ENCODE measurements at places on chromosomes 6 and 20.

- no peak for DNase-seq
Observed at GRCh38 chr6:115358616-115359015, 702.1 kb downstream of the FRK start.

- no peak for DNase-seq
Observed at GRCh38 chr6:116564921-116565872, 6.1 kb upstream of the RWDD1 start.

DNA sequence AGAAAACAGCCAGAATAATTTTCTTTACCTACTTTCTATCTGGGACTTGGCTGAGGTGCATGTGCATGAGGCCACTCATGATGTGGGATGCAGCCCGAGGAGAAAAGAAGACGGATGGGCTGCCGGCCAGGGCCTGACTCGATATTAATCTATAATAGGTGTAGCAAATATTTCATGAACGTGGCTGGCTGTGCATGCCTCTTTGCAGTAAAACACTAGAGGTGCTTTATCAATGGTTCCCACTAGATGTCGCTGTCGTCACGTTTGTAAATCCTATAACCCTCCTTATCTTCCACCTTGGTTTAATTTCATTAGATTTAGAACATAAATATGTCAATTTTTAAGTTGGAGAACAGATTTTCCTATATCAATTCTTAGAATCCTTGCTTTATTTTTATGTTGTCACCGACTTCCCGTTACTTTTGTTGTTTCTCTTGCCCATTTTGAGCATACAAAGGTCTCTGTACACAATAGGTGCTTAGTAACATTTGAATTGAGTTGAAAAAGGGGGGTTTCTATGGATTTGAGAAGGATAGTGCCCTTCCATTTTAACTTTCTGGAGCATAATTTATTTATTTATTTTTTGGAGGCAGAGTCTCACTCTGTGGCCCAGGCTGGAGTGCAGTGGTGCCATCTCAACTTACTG, 19.6 kb upstream of the FERMT1 start:
- DNase-seq, result no peak

DNA sequence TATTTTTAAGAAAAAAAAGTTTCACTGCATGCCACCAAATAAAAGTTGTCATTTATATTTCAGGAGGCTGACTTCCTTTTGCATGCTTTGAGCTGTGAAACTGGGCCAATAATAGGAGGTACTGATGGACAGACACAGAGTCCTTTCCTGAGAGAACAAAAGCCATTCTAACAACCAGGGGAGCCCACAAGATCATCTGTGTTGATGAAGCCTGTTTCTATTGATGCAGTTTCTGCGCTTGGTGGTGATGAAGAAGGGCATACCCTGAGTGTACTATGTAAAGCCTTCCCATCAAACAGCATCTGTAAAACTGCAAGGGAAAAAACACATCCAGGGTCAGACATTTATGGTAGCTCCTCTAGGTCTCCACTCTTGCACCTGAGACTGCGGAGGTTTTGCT, 34.8 kb downstream of the ABHD12 start:
- no peak for DNase-seq

DNA sequence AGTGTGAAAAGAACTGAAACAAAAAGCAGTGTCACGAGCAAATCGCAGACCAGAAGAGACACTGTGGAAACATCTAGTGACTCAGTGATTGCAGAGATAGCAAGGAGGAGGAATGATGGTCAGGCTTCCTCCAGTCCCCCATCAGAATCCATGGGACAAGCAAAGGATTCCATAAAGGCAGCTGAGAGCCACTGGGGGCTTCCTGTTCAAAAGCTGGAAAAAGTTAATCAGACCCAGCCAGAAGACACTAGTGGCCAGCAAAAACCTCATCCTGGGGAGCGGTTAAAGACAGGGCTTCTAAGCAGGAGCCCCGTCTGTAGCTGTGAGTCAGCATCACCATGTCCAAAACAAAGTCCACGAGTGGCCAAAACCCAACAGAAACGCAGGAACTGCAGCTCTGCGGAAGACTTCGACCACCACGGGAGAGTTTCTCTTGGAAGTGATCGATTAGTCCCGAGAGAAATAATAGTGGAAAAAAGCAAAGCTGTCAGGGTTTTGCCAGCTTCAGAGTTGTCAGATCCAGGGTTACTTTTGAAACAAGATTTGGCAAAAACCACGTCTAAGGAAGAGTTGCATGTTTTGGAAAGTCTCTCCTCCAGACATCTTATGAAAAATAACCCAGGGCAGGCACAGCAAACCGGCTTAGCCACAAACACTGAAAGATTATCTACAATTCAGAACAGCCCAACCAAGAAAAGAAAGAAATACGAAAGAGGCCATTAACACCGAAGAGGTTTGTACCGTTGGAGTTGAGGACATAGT, 51.0 kb downstream of the JAG1 start:
- no peak for DNase-seq

- DNase-seq, result no peak
Observed at GRCh38 chr6:75815756-75816155, 66.7 kb downstream of the MYO6 start.

DNA sequence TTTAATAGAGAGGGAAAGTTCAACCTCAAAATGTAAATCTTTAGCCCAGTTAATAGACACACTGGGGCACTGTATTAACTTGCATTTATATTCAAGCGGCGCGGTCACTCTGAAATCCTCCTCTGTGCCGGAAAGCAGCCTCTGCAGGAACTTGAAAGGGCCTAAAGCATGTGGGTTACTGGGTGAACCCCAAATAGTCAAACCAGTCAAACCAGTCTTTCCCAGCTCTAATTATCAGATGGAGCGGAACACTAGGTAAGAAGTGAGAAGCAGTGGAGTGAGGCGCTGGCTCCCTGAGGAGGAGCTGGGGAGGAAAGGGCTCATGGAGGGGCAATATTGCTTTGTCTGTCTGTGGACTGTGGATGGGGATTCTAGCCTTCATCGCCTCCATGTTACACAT, 531.3 kb downstream of the QKI start:
- DNase-seq, result no peak

DNA sequence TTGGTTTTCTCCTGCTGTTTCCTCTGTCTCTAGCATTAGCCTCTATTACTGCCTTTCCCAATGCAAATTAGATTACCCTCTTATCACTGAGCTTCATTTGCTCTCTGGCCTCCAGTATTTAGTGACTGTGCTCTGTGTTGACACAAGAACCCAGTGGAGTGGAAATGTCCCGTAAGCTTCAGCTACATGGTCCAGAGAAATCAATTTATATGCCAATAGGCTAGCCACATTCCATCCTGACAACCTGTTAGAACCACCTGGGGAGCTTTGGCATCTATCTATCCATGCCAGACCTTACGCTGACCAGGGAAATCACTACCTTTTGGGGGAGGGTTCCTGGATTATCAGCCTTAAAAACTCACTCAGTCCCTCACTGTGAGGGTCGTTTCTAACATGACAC, 459.6 kb downstream of the UTRN start:
- DNase-seq, result no peak

- no peak for DNase-seq
Observed at GRCh38 chr6:30670760-30671527, 1.9 kb downstream of the DHX16 start.

- no peak for DNase-seq
Observed at GRCh38 chr6:118889163-118889562, 4.8 kb upstream of the ASF1A start.

DNA sequence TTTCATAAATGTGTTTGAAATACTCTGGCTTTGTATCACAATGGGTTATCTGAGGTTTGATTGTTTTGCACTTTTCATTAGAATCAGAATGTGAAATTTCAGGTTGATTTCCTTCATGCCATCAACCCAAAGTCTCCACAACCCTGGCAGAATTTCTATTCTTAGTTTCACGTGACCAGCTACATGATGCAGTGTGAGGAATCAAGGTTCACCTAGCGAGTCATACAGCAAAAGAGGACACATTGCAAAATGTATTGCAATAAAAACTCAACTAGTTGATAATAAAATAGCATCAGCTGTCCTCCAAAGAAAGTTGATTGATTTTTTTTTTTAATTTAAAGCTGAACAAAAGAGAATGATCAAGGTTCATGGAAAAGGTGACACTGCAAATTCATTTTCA, 2.2 kb downstream of the HAO1 start:
- no peak for DNase-seq

DNA sequence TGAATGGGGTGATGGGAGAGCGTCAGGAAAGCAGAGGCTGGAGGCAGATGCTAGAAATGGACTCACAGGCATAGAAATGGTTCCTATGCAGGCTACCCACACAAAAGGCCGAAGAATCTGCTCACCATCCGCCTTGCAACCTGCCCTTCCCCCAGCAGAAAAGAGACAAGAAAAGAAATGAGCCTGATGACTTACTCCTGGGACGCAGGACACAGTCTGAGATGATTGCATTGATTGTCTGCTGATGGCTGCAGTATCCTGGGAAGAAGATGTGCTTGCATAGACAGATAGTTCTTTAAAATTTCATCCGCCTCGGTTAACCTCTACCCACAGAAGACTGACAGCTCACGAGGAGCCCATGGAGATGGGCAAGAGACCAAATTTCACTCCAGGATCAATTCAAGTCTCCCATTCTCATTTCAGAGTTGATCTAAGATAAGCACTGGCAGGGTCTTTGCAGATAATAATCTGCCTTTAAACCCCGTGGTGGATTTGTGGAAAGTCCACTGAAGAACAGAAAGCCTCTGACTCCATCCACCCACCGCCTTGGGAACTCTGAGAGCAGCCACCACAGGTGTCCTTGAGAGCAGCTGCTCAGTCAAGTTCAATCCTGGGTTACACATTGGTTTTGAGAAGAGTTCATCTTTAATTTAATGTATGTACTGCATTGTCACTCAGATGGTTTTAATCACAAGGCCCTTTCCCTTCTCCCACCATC, 7.2 kb downstream of the AGPAT4 start:
- no peak for DNase-seq

DNA sequence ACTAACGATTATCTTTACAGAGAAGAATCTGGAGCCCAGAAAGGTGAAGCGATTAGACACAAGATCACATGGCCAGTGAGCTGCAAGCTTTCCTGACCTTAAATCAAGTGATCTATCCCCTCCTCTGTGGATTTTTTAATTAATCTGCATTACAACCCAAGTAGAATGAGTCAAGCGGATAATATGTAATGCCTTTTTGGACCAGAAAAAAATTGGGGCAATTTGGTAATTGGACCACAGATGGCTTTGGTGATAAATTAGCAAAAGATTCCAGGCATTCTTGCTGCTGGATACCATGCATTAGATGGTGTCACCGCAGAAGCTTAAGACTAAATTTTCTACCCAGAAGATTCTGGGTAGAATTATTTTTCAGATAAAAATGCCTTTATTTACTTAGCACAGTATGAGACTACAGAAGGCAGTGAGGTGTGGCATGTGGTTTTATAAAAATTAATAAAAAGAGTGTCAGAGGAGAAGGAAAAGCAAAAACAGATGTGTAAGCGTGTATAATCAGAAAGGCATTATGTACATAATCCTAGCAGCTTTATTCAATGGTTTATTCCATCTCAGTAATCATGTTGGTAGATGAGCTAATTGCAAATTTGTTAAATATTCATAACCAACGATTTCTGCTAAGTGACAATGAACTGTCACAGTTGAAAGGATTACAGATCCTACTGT, 53.9 kb upstream of the PCSK2 start:
- DNase-seq, result no peak

- no peak for DNase-seq
Observed at GRCh38 chr20:37274851-37275524, 13.4 kb upstream of the GHRH start.

DNA sequence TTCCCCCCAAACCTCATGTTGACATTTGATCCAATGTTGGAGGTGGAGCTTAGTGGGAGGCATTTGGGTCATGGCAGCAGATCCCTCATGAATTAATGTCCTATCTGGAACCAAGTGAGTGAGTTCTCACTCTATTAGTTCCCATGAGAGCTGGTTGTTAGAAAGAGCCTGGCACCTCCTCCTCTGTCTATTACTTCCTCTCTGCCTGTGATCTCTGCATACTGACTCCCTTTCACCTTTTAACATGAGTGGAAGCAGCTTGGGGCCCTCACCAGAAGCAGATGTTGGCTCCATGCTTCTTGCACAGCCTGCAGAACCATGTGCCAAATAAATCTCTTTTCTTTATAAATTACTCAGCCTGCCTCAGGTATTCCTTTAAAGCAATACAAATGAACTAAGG, 127.3 kb upstream of the RALGAPA2 start:
- DNase-seq, result no peak

DNA sequence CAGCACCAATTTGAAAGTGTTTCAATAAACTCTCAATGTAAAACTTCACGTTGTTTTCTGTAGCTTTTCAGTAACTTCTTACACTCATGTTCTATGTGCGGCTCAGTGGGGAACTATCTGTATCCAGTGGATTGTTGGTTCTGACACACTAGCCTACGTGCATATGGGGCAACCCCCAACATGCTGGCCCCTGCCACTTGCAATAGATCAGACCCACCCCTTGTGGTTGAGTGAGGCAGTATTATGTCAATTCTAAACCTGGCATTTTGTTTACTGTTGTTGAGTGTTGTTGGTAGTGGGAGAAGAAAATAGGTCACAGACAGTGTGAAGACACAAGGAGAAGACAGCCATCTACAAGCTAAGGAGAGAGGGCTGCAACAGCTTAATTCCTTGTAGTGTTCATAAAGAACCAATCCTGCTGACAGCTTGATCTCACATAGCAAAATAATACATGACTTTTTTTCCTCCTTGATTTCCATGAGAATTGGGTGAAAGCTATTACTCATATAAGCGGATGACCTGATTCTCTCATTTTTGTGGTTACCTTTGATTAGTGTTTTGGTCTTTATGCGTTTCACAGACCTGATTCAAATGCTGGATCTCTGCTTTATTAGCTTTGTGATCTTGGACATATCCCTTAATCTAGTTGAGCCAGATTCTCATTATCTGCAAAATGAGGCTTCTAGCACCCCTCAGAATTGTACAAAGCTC, 320.4 kb downstream of the LAMA2 start:
- DNase-seq, result no peak

DNA sequence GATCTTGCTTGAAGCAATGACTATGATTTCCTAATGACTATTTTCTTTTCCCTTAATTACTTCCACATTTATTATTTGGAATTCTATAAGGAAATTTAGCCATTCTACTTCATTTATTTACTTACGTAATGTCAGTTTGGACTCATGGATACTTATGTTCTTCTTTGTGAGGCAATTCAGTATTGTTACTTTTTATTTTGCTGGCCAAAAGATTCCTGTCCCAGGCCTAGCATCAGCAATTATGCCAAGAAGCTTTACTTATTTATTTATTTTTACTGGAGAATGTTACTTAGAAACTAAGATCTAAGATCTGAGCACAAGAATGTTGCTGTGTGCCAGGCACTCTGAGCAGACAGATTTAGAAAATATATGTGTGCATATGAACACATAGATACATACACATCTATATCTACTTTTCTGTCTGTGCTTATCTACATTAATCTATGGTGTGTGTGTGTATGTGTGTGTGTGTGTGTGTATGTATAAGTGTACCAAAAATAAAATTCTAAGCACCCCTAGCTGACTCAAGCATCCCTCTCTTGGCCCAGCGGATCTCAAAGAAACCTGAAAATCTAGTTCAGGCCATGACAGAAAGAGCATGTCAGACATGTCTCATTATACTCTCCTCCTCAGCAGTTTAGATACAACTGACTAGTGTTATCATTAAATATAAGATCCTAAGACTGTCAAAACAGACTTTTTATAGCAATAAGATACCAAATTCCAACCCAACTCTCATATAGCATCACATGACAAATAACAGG, 640.0 kb upstream of the GJE1 start:
- DNase-seq, result no peak

- DNase-seq, result peak; percentile 70
Observed at GRCh38 chr6:39724787-39725631, at the start of gene KIF6. KIF6 (minus strand) TSS chr6:39725408; CDS start chr6:39725310, 98 bp downstream.
